ENCODE measurements at places on chromosomes 3 and 15. TPM values are rescaled to one million over a fixed set of nuclear protein-coding genes. Genes with fewer than 3 reads are reported as not detected.

Gene LSAMP
- not detected for total RNA-seq

Gene PRR20G
- not detected for total RNA-seq

Gene TMEM212
- not detected for total RNA-seq

Gene DAZL
- total RNA-seq = not detected

Gene CCK
- total RNA-seq = not detected

Gene EPM2AIP1
- 28.6 TPM for total RNA-seq

Gene JAGN1
- 34.2 TPM for total RNA-seq

Gene CYP1A2
- not detected for total RNA-seq

Gene EIF4E3
- total RNA-seq = 63.6 TPM

Gene CEP70
- total RNA-seq = 28.3 TPM

Gene FBXL2
- not detected for total RNA-seq

Gene POTEB2
- total RNA-seq = not detected

Gene IL17RE
- total RNA-seq = 1.1 TPM

Gene CD86
- total RNA-seq = 1.0 TPM

Gene DUOXA2
- total RNA-seq = not detected

Gene POLQ
- 25.9 TPM for total RNA-seq

Gene ABHD10
- total RNA-seq = 39.4 TPM

Gene PROK2
- not detected for total RNA-seq

Gene DPPA4
- total RNA-seq = not detected

Gene LRRC2
- total RNA-seq = 0.75 TPM

Gene MAPKAPK3
- total RNA-seq = 176 TPM

Gene TUSC7
- total RNA-seq = not detected

Gene CISH
- 365 TPM for total RNA-seq

Gene PLA2G4B
- total RNA-seq = 26.0 TPM

Gene RAB5A
- total RNA-seq = 63.6 TPM

Gene GPR176
- 0.14 TPM for total RNA-seq

Gene PRTG
- not detected for total RNA-seq

Gene THAP10
- not detected for total RNA-seq

Gene SETMAR
- 11.3 TPM for total RNA-seq

Gene UCN2
- not detected for total RNA-seq

Gene SEMA6D
- total RNA-seq = not detected
